ENCODE measurements at places on chromosomes 7 and 10.
A peak's percentile ranks its signal among the peaks of the same experiment; 100 is the strongest.

DNA sequence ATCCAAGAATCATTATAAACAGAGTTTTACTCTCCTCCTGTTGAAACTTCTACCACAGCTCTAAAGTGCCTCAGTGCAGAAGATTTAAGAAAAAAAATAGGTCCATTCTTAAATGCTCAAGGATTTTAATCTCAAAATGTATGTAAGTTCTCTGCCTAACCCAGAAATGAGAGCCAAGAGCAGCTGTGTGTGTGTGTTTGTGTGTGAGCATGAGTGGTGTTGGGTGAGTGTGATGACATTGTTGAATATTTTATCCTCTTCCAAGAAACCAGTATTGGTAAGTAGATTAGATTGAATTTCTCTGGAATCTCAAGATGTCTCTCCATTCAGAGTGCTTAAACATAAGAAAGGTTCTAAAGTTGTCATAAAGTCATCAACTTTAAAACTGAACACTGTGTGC lies 363.6 kb upstream of the NFE2L3 start:
- no peak for DNase-seq

GRCh38 chr7:21617513-21617912 lies 74.7 kb downstream of the DNAH11 start:
- DNase-seq, result peak; percentile 13

- no peak for DNase-seq
Measured at GRCh38 chr7:11847336-11847735, 15.3 kb upstream of the THSD7A start.

- no peak for DNase-seq
Measured at GRCh38 chr10:23099079-23099478, 3.7 kb downstream of the MSRB2 start.

DNA sequence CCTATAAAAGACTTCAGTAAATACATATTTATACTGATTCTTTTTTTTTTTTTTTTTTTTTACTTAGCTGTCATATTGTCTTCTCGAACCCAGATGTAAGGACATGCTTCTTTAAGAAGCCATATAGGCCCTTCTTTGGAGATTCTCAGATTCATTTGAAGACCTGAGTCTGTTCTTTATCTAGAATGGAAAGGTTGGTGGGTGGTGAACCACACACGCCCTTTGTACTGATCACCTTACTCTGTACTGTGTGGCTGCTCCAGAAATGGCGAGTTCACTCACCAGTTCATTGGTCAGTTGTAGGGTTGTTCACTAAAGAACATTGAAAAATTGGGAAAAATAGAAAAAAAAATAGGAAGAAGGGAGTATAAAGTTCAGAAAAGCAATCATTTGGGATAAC lies 32.5 kb downstream of the LANCL2 start:
- DNase-seq, result no peak

- DNase-seq, result no peak
Measured at GRCh38 chr7:117565226-117565625, 85.4 kb downstream of the CFTR start.

- DNase-seq, result peak; percentile 68
Measured at GRCh38 chr7:87111877-87112276, 40.4 kb upstream of the DMTF1 start.

GRCh38 chr7:40493609-40494051 lies 358.8 kb downstream of the SUGCT start:
- DNase-seq, result no peak

GRCh38 chr7:111301891-111302290 lies 211.0 kb downstream of the LRRN3 start:
- no peak for DNase-seq

GRCh38 chr7:135409845-135410542 lies 99.9 kb downstream of the CNOT4 start:
- no peak for DNase-seq

DNA sequence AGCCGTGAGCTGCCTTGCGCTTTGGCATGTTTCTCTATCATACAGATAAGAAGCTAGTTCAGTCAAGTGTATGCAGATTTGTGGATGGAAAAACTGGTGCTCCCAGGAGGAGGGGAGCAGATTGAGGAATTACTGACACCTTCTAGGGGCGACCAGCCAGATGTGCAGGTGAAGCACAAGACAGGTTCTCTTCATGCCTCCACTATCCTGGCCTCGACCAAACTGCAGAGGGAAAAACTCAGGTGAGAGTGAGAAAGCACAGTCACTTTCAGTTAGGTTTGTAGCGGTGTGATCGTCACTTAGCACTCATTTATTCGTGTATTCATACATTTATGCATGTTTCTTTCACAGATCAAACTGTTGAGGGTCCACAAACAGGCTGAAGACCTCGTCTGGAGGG lies 600 bp upstream of the DBNL start:
- DNase-seq, result no peak

DNA sequence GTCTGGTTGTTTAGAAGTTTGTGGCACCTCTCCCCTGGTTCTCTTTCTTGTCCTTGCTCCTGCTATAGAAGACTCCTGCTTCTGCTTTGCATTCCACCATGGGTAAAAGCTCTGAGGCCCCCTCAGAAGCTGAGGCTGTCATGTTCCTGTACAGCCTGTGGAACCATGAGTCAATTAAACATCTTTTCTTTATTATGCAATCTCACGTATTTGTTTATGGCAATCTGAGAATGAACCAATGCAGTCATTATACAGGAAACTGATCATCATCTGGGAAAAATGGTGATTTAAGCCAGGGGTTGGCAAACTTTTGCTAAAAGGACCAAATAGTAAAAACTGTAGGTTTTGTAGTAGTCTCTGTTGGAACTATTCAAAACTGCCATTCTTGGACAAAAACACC lies 175.4 kb downstream of the CSTF2T start:
- DNase-seq, result no peak

DNA sequence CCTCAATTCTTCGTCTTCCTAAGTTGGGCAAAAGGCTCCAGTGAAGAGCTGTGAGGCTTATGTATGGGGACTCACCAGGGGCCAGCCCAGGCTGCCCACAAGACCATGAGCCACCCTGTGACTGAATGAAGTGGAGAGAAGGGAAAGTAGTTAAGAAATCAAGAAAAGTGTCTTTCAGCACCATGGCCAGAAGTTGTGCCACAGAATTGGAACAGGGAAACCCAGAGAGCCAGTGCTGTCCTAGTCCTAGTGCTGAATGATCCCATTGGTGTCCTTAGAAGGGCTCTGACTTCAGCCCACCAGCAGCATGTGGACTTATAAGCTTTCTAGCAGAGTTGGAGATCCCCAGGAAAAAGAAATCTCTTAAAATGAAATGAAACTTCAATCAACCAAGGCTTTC lies 37.0 kb upstream of the CCSER2 start:
- DNase-seq, result peak; percentile 89

- DNase-seq, result no peak
Measured at GRCh38 chr10:70756700-70757360, 28.3 kb downstream of the TBATA start.

- DNase-seq, result peak; percentile 47
Measured at GRCh38 chr10:92238586-92239098, 52.2 kb downstream of the CPEB3 start.

DNA sequence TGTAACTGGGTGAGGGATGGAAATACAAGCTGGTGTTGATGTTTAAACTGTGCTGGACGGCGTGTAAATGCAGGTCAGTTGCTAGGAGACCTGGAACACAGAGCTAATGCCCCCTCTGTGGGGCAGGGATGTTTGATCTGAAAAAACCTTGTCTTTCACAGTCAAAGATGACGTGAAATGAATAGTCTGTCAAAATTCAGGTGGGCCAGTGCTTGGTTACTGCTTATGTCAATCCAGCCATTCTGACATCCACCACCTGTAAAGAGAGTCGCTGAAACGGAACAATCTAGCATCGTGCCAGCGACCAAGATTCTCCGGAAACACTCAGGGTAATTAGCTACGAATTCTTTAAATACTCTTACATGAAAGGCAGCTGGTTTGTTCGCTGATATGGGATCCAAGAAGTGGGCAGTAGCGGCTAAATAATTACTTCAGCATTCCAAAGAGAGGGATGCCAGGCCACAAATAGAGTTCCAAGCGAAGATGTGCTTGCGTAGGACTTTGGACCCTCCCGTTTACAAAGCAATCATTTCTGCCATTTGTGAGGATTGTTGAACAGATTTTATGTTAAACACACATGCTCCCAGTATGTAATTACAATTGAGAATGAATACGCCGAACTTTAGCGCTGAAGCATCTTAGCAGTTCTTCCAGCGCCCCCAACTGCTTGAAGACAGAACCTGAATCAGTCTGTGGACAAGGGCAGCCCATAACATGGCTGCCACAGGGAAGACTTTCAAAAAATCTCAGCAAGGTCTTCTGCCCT lies 7.3 kb upstream of the ASB4 start:
- DNase-seq, result peak; percentile 56

DNA sequence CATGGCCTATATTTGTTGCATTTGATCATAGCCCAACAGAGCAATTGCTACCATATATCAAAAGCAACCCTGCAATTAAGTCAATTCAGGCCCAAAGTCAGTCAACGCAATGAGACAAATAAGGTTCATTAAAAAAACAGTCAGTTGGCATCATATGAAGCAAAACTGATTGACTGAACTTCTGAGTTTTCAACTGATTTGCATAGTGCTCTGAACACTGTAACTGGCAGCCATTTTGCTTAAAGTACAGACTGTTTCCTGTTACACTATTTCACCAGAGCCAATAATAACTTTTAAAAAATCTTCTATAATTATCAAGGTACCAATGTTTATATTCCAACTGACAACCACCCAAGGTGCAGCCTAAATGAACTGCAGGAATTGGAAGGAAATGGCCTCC lies 68.4 kb upstream of the RAPGEF5 start:
- DNase-seq, result no peak

DNA sequence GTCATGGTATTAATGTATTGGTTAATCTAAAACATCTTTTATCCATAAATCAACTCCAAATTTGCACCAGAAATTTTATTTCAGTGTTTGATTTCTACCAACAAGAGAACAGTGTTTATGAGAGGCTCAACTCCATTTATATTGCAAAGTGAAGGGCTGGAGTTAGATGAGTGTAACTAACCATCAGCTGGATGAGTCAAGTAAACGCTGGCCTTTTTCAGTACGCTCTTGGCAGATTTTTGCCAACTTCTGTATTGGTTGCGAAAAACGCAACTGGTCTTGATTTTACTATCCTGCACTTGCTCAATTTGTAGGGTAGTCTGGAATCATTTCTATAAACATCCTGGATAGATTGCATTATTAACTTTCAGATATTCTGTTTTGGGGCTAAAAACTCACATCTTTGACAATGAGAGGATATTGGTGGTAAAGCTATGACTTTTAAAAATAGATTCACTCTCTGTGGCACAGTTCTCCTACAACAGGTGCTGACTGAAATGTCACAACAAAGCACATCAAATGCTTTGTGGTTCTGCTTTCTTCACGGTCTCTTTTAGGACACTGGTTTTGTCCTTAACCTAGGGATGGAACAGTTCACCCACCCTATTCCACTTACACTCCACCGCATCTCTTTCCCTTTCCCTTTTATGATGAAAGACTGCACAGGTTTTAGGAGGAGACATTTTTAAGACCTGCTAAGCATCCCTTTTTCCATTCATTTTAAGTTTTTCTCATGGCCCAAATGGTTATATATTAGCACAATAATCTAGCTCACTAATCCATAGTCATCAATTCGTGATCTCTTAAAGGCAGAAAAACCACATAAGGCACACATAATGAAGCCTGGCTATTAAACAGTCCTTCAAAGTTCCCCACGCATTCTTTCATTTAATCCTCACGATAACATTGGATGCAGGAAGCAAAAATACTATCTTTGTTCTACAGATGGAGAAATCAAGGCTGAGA lies 12.8 kb downstream of the CACNA2D1 start:
- no peak for DNase-seq

- no peak for DNase-seq
Measured at GRCh38 chr7:34224281-34224680, 318.9 kb downstream of the BMPER start.

DNA sequence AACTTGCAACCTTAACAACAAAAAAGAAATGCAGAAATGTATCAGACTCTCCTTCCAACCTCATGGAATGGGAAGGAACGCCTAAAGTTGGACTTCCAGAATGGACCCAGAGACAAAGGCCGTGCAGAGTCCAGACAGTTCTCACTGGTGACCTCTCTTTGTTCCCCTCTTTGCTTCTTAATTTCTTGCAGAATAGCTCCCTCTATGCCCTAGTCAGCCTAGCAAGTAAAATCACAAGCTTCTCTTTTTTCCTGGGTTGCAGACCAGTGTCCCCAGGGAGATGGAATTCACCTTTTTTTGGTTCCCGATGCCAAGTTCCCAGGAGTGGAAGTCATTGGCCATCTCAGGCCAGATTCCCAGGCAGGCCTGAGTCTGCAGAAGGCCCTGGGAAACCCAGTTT lies 278.0 kb downstream of the CCSER2 start:
- peak; percentile 29 for DNase-seq

GRCh38 chr10:99433378-99434020 lies 3.1 kb upstream of the GOT1 start:
- DNase-seq, result peak; percentile 21

DNA sequence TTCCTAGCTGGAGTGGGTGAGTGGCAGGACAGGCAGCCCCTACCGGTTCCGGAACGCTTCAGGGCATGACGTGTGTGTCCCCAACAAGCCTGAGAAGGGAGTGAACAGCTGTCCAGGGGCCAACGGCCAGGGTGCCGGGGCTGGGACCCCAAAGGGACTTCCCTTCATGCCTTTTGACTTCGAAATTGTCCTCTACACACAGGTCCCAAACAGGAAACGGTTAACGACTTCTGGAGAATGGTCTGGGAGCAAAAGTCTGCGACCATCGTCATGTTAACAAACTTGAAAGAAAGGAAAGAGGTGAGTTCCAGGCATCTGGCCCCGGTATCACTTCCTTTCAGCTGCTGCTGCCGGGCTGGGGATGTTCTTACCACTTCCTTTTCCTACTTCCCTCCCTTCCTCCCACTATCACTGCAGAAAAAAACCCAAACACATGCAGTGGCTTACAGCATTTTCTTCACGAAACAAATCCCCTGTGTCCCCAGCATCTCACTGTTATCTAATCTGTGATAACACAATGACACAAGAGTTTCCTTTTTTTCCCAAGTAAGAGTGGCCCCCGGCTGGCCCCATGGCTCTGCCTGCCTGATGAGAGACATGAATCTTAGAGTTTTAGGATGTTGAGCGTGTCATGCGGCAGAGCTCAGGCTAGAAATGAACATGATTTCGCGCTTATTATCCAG lies 63.2 kb downstream of the MKI67 start:
- peak; percentile 72 for DNase-seq

GRCh38 chr7:95501261-95501832 lies 15.6 kb downstream of the ASB4 start:
- no peak for DNase-seq

DNA sequence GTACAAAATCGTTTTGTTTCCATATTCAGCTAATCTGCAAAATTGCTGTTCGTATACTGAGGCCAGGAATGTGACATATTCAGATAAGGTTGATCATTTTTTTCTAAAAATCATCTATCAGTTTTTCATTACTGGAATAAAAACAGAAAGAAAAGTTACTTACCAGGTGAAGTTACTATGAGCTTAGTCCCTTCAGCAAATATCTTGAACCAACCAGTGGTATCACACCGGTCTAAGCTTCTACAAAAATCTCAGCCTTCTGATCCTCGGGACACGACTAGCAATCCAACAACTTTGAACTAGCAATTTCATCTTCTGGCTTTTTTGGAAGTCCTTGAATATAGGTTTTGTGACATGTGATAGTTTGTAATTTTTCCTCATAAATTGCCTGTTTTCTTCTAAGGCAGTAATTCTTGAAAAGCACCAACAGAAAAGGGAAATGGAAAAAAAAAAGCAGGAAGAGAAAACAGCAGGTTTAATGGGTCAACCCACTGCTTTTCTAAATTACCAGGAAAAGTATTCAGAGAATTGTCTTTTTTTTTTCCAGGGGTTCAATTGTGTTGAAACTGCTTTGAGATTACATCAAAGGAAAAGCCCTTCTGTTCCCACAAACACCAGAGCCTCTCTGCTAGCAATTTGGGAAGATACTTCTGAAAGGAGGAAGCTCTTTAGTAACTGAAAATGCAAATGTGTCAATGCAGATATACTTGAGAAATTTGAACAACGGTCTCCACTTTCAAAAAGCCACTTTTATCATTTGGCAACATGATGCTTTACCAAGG lies 2.9 kb upstream of the TARP start:
- DNase-seq, result no peak

Data from mesendoderm (in vitro differentiated cells).